Right lung (tissue), 10 donors: ENCODE measurements at places on chromosomes 2 and 18.

DNA sequence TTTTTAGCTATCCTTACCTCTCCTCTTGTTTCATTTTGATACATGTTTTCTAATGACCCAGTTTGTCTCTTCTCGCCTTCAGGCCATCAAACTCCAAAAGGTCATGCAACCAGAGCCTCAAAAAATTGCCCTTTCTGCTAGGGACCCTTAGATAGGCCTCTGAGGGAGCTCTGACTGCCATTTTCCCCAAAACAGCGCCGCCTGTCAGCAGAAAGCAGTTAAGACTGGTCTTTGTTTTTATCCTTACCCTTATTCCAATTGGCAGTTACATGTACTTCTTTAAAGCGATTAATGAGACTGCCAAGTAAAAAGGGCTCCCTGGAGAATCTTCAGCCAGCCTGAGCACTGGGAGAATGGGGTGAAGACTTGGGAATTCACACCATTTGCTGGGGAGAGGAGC lies 55.1 kb upstream of the RIT2 start:
- DNase-seq: no peak

DNA sequence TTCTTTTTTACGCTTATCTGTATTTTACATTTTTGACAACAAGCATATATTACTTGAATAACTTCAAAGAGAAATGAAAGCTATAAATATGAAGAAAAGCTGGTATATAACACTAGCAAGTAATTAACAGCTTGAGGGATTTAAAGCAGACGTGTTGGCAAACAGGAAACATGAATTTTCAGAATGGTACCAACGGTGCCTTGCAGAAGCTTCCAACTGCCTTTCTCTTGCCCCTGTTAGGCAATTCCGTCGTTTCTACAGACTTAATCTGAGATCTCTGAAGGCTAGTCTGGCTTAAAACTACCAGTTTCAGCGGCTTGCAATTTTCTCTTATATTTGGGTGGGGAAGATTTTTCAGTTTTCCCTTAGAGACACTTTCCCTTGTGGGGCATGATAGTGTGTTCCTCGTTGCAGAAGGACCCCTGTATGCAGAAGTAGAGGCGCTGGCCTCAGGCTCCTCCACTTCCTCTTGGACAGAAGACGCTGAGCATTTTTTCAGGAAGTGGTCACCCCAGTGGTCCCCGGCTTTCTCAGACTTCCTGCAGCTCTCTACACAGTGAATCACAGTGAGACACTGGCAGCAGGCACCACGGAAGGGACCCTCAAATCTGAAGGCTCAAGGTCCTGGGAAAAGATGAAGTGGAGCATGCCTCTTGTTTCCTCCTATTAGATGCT lies 56.2 kb upstream of the SLC16A14 start:
- peak; percentile 25 for DNase-seq

GRCh38 chr2:11771971-11772615 lies 25.7 kb downstream of the LPIN1 start:
- no peak for DNase-seq

- peak; percentile 71 for DNase-seq
These were observed 9.3 kb downstream of the MEIS1 start for GRCh38 chr2:66443979-66444861.
